Hematopoietic multipotent progenitor cell (in vitro differentiated cells): ENCODE measurements at places on chromosomes 13 and 19. TPM values are rescaled to one million over a fixed set of nuclear protein-coding genes. Genes with fewer than 3 reads are reported as not detected.

GRCh38 chr13:67100730-67101129 is 129.4 kb downstream of the PCDH9 start:
- DNase-seq = no peak

- no peak for DNase-seq
Measured at GRCh38 chr13:112061367-112062061, 5.4 kb upstream of the SOX1 start.

- no peak for DNase-seq
Measured at GRCh38 chr13:38969187-38969586, 21.4 kb downstream of the STOML3 start.

- DNase-seq = no peak
Measured at GRCh38 chr13:85724546-85725432, 74.4 kb downstream of the SLITRK6 start.

GRCh38 chr19:4352701-4353121 is 9.3 kb downstream of the MPND start:
- DNase-seq = peak; percentile 72

- DNase-seq = no peak
Measured at GRCh38 chr13:63156816-63157215, 1741.2 kb upstream of the PCDH20 start.

FLT3LG gene
- total RNA-seq = 3.8 TPM

URAD gene
- 0.27 TPM for total RNA-seq

SPTBN4 gene
- 0.27 TPM for total RNA-seq

MEIOSIN gene
- total RNA-seq = not detected

ANKRD24 gene
- 0.27 TPM for total RNA-seq
